Tracheal epithelial cell (primary cell): ENCODE measurements at places on chromosomes 7 and 10. TPM values are rescaled to one million over a fixed set of nuclear protein-coding genes. Genes with fewer than 3 reads are reported as not detected.

The ACSM6 gene
- total RNA-seq, result not detected in 2 replicates

The MYL7 gene
- total RNA-seq, result not detected in 2 replicates

The CALML5 gene
- total RNA-seq, result 4.3 TPM in 1 of 2 replicates, not detected in the other

The IFIT5 gene
- total RNA-seq, result 5.5 and 9.9 TPM in 2 replicates

The PTPN20 gene
- 1.1 and 2.4 TPM in 2 replicates for total RNA-seq

The CHAT gene
- total RNA-seq, result not detected in 2 replicates

The MSMB gene
- total RNA-seq, result not detected in 2 replicates

The GATA3 gene
- under 0.01 TPM in 2 replicates for total RNA-seq

The CTAGE8 gene
- 1.9 and 2.8 TPM in 2 replicates for total RNA-seq

The ASB4 gene
- not detected in 2 replicates for total RNA-seq

The FXYD4 gene
- not detected in 2 replicates for total RNA-seq

The FZD8 gene
- 9.6 and 20.0 TPM in 2 replicates for total RNA-seq

The FRA10AC1 gene
- 2.7 and 3.0 TPM in 2 replicates for total RNA-seq

The PAX4 gene
- not detected in 2 replicates for total RNA-seq

The SPDYE9 gene
- not detected in 2 replicates for total RNA-seq

The ANXA8 gene
- total RNA-seq, result 268 and 382 TPM in 2 replicates

The NKX2-3 gene
- not detected in 2 replicates for total RNA-seq
